ENCODE measurements at places on chromosomes 1 and 21. TPM values are rescaled to one million over a fixed set of nuclear protein-coding genes. Genes with fewer than 3 reads are reported as not detected.

- no peaks in the 10 kb centered on the region for H3K36me3 ChIP-seq
- peaks cover 45% of the 10 kb centered on the region for H3K4me1 ChIP-seq
- H3K27ac ChIP-seq: no peak within 1 kb of the TSS
- DNase-seq: no peak
Observed at GRCh38 chr1:206970446-206970845, at the start of gene FCAMR. Gene FCAMR, minus strand, starts transcription at chr1:206970460. Its CDS starts 335 bp downstream, at chr1:206970125.

- H3K27ac ChIP-seq: no peak overlapping the region
- no peaks in the 10 kb centered on the region for H3K4me1 ChIP-seq
- DNase-seq: peak; percentile 1
- no peaks in the 10 kb centered on the region for H3K27me3 ChIP-seq
- no peaks in the 10 kb centered on the region for H3K36me3 ChIP-seq
Observed at GRCh38 chr21:23853796-23854379, 1753.4 kb downstream of the MRPL39 start.

The GBP2 gene
- 29.7 TPM for total RNA-seq

The ACKR1 gene
- not detected for total RNA-seq

The STPG1 gene
- 9.1 TPM for total RNA-seq

The CD48 gene
- not detected for total RNA-seq

DNA sequence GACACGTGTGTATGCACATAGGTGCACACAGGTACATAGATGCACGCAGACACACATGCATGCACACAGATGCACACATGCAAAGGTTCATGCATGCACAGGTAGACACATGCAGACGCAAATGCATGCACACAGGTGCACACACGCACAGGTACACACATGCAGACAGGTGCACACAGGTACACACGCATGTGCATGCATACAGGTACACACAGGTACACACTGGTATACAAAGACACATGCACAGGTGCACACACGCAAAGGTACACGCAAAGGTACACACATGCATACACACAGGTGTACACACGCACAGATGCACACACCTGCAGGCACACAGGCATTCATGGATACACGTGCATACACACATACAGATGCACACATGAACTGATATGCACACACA lies 8.8 kb downstream of the NOC2L start:
- no peak overlapping the region for H3K27ac ChIP-seq
- no peaks in the 10 kb centered on the region for H3K27me3 ChIP-seq
- H3K36me3 ChIP-seq: peaks cover 22% of the 10 kb centered on the region
- H3K4me3 ChIP-seq: no peak overlapping the region

- no peaks in the 10 kb centered on the region for H3K27me3 ChIP-seq
- peaks cover 49% of the 10 kb centered on the region for H3K4me1 ChIP-seq
- peak overlapping the region; percentile 72 for H3K27ac ChIP-seq
- no peaks in the 10 kb centered on the region for H3K36me3 ChIP-seq
- no peak overlapping the region for H3K4me3 ChIP-seq
Observed at GRCh38 chr1:188706742-188707141, 1770.9 kb downstream of the BRINP3 start.

The GBP5 gene
- 0.54 TPM for total RNA-seq

The BCL2L15 gene
- 16.8 TPM for total RNA-seq

The GBP4 gene
- total RNA-seq: 10.3 TPM

DNA sequence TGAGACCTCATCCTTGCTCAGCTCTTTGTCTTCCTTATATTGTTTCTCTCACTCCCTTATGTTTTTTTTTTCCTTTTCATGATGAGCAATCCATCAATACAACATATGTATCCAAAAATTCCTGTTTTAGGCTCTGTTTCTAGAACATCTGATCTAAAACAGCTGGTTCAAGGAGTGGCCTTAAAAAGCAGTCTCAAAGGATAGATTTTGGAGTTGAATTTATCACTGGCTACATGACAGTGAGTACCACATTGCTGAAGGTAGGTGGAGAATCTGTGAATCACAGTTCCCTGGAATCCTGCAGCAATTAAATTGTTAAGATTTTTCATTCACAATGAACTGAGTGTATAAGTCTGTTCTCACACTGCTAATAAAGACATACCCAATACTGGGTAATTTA lies 155.8 kb upstream of the ADAMTS5 start:
- H3K36me3 ChIP-seq: no peaks in the 10 kb centered on the region
- H3K27me3 ChIP-seq: no peaks in the 10 kb centered on the region
- H3K4me3 ChIP-seq: no peak overlapping the region
- H3K27ac ChIP-seq: no peak overlapping the region
- no peaks in the 10 kb centered on the region for H3K4me1 ChIP-seq

DNA sequence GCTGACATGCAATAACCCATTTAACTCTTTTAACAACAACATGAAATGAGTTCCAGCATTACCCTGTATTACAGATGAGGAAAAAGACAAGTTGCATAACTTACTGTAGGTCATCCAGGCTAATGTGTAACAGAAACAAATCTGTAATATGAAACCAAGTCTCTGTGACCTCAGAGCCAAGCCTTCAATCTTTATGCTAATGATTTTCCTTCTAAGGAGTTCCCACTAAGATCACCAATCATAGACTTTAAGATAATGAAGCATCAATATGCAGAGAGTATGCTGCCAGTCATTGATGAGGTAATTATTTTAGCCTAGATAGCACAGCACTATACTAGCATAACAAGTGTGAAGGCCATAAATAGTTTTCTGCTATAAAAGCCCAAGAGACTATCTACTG lies 35.6 kb upstream of the RNPC3 start:
- H3K4me1 ChIP-seq: no peaks in the 10 kb centered on the region
- DNase-seq: no peak
- no peak overlapping the region for H3K27ac ChIP-seq
- no peak overlapping the region for H3K4me3 ChIP-seq
- H3K27me3 ChIP-seq: no peaks in the 10 kb centered on the region
- H3K36me3 ChIP-seq: no peaks in the 10 kb centered on the region

DNA sequence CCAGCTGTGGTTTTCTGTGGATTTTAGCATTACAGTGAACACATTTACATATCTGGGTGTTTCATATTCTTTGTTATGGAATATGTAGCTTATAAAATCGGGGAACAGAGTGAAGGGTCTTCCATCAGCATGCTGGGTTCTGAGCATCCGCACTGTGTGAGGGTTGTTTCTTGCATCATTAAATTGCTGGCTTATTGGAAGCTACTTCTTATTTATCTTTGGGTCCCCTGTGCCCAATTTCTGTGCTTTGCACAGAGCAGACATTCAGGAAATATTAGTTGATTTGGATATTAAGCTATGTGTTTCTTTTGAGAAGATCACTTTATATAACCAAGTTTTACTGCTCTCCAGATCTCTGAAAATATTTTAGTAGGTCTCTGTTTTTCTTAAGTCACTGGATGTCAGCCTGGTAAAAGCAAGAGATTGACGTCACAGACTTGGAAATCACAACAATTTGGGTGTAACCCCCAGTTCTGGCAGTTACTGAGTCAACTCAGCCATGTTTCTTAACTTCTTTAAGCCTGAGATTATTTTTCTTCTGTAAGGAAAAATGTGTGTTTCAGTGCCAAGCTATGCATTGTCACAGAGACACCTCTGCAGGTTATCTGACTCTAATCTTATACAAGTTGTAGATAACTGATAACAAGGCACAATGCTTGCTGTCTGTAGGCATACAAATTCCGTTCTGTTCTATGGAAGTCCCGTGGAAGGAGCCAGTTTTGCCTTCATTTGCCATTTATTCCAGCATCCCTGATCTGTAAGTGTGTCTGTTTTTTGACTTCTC lies 258.3 kb upstream of the KAZN start:
- H3K4me1 ChIP-seq: no peaks in the 10 kb centered on the region
- no peaks in the 10 kb centered on the region for H3K27me3 ChIP-seq
- H3K4me3 ChIP-seq: no peak overlapping the region
- no peaks in the 10 kb centered on the region for H3K36me3 ChIP-seq

The ERI3 gene
- 71.4 TPM for total RNA-seq

The DNAJC16 gene
- 20.6 TPM for total RNA-seq

The CD247 gene
- total RNA-seq: 0.61 TPM

DNA sequence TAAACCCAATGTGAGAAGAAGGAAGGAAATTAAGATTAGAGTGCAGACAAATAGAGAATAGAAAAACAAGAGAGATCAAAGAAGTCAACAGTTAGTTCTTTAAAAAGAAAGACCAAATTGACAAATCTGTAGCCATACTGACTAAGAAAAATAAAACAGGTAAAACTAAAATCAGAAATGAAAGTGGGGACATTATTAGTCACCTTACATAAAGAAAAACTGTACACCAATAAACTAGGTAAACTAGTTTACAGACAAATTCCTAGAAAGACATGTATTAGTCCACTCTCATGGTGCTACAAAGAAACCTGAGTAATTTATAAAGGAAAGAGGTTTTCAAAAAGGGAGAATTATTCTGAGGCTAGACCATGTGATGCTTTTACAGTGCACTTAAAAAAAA lies 22.3 kb downstream of the BLZF1 start:
- H3K27me3 ChIP-seq: no peaks in the 10 kb centered on the region
- H3K27ac ChIP-seq: no peak overlapping the region
- H3K4me1 ChIP-seq: peaks cover 10% of the 10 kb centered on the region
- H3K36me3 ChIP-seq: peaks cover 26% of the 10 kb centered on the region
- H3K4me3 ChIP-seq: no peak overlapping the region
- DNase-seq: no peak

The FNBP1L gene
- total RNA-seq: 72.7 TPM

The OR6N1 gene
- total RNA-seq: not detected

The C1orf87 gene
- total RNA-seq: not detected

DNA sequence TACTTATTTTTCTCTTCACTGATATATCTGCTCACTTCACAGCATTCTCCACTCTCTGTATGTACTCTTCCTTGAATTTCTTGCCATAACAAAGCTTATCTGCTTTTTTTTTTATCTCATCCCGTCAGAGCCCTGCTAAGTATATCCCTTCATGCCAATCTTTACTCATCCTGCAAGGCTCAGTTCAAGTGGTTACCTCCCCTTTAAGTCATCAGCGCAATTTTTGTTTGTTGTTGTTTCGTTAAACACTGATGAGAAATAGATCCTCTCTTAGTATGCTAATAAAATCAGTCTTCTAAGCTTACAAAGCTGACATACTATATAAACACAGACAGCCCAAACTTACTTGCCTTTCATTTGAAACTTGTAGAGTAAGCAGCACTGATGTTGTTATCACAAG lies 17.8 kb downstream of the COL24A1 start:
- no peak overlapping the region for H3K4me3 ChIP-seq
- H3K27ac ChIP-seq: no peak overlapping the region
- H3K27me3 ChIP-seq: peaks cover 25% of the 10 kb centered on the region
- DNase-seq: no peak

The SV2A gene
- total RNA-seq: 0.32 TPM

GRCh38 chr1:34279971-34280370 lies 103.3 kb downstream of the C1orf94 start:
- no peak overlapping the region for H3K4me3 ChIP-seq
- H3K27me3 ChIP-seq: no peaks in the 10 kb centered on the region
- H3K4me1 ChIP-seq: no peaks in the 10 kb centered on the region
- DNase-seq: no peak
- H3K27ac ChIP-seq: no peak overlapping the region
- no peaks in the 10 kb centered on the region for H3K36me3 ChIP-seq

DNA sequence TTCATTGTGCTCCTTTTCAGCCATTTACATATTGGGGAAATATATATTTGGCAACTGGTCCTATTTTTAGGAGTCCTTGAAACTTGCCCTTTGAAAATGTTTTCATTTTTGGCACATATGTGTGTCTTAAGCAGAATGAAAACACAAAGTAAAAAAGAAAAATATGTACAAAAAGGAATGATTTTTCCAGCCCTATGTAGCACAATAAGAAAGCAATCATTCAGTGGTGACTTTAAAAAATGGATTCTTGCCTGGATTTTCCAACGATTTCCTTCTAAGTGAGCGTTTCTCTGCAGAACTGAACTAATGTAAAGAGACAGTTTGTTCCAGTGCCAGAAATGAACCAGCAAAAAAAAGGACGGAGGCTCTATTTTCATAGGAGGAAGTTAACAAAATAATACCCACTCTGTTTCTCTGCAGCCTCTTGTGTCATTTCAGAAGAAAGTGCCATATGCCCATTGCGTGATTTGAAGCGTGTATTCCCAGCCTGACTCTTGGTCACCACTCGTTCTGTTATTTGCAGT lies 340.1 kb downstream of the SETD4 start:
- no peak overlapping the region for H3K27ac ChIP-seq
- no peak for DNase-seq
- peaks cover 52% of the 10 kb centered on the region for H3K27me3 ChIP-seq
- no peaks in the 10 kb centered on the region for H3K4me1 ChIP-seq
- H3K4me3 ChIP-seq: no peak overlapping the region
- H3K36me3 ChIP-seq: no peaks in the 10 kb centered on the region

GRCh38 chr1:110048923-110049601 lies 14.6 kb downstream of the STRIP1 start:
- no peak overlapping the region for H3K4me3 ChIP-seq
- H3K36me3 ChIP-seq: peaks cover 35% of the 10 kb centered on the region
- DNase-seq: no peak
- H3K27me3 ChIP-seq: no peaks in the 10 kb centered on the region
- no peak overlapping the region for H3K27ac ChIP-seq

DNA sequence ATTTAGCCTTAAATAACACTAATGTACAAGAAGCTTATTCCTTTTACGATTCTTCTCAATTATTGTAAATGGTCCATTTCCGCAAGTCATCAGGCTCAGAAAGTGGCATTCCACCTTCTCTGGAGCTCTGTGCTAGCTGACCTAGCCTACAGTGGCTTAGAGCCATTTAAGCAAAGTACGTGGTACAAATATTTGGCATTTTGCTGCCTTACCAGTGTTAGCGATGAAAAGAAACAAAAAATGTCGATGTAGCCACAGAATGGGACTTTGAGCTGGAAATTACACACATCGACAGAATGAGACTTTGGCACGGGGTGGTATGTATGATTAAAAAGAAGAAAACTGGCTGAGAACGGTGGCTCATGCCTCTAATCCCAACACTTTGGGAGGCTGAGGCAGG lies 26.1 kb downstream of the OVAAL start:
- no peaks in the 10 kb centered on the region for H3K36me3 ChIP-seq
- H3K27me3 ChIP-seq: no peaks in the 10 kb centered on the region
- no peak for DNase-seq
- peaks cover 34% of the 10 kb centered on the region for H3K4me1 ChIP-seq

The PRAMEF4 gene
- total RNA-seq: not detected

GRCh38 chr1:178727014-178727895 lies 2.2 kb downstream of the RALGPS2 start:
- DNase-seq: peak; percentile 18
- H3K36me3 ChIP-seq: peaks cover 47% of the 10 kb centered on the region
- H3K27ac ChIP-seq: peak overlapping the region; percentile 88
- H3K27me3 ChIP-seq: no peaks in the 10 kb centered on the region

GRCh38 chr1:232096751-232097150 lies 470.2 kb downstream of the DISC1 start:
- H3K36me3 ChIP-seq: no peaks in the 10 kb centered on the region
- DNase-seq: no peak
- H3K4me1 ChIP-seq: no peaks in the 10 kb centered on the region
- H3K4me3 ChIP-seq: no peak overlapping the region
- no peak overlapping the region for H3K27ac ChIP-seq

Data from Calu3 (cell line).